ENCODE measurements at places on chromosomes 7 and 10.
A peak's percentile ranks its signal among the peaks of the same experiment; 100 is the strongest.

GRCh38 chr10:106410331-106410730 is 754.2 kb downstream of the SORCS1 start:
- no peak for DNase-seq

- DNase-seq: no peak
Observed at GRCh38 chr10:1432161-1432560, 305.2 kb downstream of the ADARB2 start.

DNA sequence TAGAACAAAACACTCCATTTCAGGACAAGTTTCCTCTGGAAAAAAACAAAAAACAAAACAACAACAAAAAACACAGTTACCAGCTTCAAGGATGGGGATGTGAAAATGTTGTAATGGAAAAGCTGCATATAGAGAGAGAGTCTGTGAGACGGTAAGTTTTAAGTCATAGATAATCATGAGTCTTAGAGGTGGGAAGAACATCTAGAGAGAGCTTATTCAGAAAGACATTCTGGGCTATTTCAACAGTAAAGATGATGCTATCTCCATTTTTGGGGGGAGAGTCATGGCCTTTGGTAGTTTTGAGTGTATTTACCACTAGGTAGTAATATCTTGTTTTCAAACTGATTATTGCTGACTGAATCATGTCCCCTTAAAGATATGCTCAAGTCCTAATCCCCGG is 23.3 kb upstream of the INPP5F start:
- no peak for DNase-seq

DNA sequence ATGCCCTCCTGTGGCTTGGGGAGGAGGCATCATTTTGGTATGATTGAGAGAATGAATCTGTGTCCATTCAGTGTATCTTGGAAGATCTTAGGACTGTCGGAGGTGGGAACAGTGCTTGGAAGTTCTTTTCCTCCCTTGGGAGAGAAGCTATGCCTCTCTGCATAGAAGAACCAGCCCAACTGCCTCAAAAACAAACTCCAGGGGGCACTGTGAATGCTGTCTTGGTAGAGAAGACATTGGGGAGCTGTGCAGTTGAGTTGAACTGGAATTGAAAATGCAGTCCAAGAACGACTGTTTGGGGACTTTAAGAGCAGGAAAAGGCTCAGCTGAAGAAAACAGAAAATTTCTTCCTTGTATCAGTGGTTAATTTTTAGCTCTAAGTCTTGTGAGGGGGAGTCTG is 4.9 kb upstream of the GJD4 start:
- no peak for DNase-seq

GRCh38 chr7:133723044-133723443 is 404.1 kb upstream of the LRGUK start:
- no peak for DNase-seq

DNA sequence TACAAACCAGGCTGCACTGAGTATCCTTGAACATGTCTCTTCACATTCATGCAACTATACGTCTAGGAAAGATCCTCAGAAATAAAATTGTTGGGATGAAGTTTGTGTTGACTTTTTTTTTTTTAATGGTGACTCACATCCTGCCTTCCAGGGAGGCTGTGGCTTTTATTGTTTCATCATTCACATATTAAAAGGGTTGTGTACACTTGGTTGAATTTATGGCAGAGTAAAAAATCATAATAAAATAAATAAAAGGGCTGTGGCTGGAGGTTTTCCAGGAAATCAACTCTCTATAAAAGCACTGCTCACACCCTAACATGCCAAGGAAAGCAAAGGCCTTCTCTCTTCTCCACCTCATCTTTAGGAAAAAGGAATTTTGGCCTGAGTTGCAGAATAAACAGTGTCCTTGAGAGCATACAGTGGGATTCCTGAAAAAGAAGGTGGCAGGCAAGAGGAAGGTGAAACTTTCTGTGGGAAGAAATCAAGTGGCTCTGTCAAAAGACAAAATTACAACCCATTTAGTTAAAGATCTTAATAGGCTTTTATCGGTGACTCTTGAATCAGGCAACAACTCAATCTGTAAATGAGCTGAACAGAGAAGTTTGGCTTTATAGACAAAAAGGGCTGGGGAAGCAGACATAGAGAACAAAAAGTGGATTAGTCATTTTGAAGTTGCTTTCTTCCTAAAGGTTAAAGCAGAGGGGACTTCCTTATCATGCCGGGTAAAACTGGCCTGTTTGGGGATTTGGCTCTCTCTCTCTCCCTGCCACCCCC is 41.6 kb upstream of the FHIP2A start:
- DNase-seq: peak; percentile 79
